Daoy (cell line): ENCODE measurements at places on chromosomes 1 and 21. TPM values are rescaled to one million over a fixed set of nuclear protein-coding genes. Genes with fewer than 3 reads are reported as not detected.
A peak's percentile ranks its signal among the peaks of the same experiment; 100 is the strongest.

Gene UMODL1
- 0.24 and 0.80 TPM in 2 replicates for total RNA-seq

Gene KRTAP25-1
- not detected in 2 replicates for total RNA-seq

Gene HTR6
- not detected in 2 replicates for total RNA-seq

Gene KLHDC7A
- not detected in 2 replicates for total RNA-seq

GRCh38 chr1:166488327-166488726 is 321.5 kb upstream of the FAM78B start:
- DNase-seq, result no peak

GRCh38 chr1:56916630-56917029 is 49.2 kb downstream of the C8B start:
- no peak for DNase-seq

GRCh38 chr1:94738371-94738770 is 81.8 kb upstream of the SLC44A3 start:
- no peak for DNase-seq

GRCh38 chr1:151710187-151710840 is 6.3 kb downstream of the CELF3 start:
- peak; percentile 62 for DNase-seq

DNA sequence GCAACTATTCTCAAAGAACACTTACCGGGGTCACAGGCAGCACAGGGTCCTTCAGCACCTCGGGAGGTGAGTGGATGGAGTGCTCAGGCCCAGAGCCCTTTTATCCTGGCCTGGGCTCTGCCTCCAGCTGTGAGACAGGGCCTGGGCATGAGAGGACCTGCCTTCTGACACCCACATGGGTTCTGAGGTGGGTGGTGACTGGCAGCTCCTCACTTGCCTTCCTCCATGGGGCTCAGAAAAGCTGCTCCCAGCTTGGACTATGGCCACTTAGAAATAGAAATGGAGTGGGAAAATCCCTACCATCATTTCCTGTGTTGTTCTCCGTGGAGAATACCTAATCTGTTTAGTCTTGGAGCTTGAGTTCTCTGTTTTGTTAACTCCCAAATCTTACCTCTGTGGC is at the start of gene LCE1C:
LCE1C (minus strand) TSS at position 76 of the 400 bp plus-strand sequence. CDS start 1,173 bp downstream, outside the sequence.
- DNase-seq, result no peak

- no peak for DNase-seq
Observed at GRCh38 chr1:226495716-226496115, 52.8 kb upstream of the STUM start.

DNA sequence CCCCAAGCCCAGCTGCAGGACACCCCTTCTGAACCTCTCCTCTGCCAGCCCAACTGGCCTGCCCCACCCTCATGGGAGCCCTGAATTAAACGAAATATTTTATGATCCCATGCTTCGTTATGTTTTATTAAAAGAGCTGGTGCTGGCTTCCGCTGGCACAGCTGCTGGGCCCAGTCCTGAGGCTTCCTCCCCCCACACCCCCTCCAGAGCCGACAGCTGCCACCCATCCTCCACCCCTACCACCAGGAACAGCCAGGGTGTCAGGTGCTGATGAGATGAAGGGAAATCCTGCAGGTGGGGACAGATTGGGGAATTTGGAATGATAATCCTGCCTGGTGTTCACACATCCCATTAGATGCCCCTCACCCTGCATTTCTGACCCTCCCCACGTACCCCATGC is 19.0 kb downstream of the IGSF21 start:
- no peak for DNase-seq

- DNase-seq, result no peak
Observed at GRCh38 chr1:32020339-32020738, 6.7 kb downstream of the KHDRBS1 start.

- peak; percentile 33 for DNase-seq
Observed at GRCh38 chr1:32540605-32541004, 1.4 kb downstream of the ZBTB8A start.
